ENCODE measurements at places on chromosomes 1 and 21.

DNA sequence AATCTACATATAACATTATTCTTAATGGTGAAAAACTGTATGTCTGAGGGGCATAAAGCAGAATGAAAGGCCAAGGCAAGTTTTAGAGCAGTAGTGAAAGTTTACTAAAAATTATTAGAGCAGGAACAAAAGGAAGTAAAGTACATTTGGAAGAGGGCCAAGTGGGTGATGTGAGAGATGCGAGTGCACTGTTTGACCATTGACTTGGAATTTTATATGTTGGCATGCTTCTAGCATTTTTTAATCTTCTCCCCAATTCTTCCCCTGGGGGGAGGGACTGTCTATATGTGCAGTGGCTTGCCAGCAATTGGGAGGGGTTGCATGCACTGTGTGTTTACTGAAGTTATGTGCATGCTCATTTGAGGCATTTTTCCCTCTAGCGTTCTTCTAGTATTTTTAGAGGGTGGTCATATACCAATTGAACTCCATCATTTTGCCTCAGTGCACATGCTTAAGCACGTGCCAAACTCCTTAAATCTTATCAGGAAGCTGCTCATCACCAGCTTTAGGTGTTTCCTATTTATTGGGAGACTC lies 36.1 kb upstream of the SLC5A9 start:
- DNase-seq, result no peak

DNA sequence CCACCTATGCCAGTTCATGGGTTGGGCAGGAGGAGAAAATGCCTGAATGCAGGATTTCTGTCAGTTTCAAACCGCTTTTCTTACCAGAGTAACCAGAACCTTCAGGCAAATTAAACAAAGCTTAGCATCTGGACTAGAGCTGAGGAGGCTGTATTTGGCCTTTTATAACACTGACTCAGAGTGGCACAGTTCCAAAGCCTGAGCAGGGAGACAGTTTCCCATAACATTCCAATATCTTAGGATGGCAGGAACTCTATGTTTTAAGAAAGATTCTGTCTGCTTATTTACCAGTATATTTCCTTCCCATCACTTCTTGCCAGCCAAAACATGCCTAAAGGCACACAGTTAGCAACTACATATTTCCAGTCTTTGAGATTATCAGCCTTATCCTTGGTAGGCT lies 46.8 kb downstream of the UBR4 start:
- peak; percentile 91 for DNase-seq

GRCh38 chr1:39269791-39270342 lies 65.4 kb downstream of the MACF1 start:
- DNase-seq, result peak; percentile 46

DNA sequence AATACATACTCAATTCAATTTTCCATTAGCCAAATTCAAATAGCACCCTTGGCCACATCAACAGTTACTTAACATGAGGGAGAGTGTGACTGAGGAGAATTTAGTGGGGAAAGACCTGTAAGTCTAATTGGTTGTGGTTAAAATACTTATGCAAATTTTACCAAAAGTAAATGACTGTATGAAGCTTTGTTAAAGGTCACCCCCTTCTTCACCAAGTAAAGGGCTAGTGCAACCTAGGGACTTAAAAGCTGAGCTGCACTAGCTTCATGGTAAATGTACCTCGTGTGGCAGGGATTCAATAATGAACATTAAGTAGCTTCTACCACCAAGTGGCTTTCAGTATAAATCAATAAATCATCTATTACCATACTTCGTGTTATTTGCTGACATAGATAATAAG lies 372.0 kb downstream of the NTNG1 start:
- DNase-seq, result no peak

DNA sequence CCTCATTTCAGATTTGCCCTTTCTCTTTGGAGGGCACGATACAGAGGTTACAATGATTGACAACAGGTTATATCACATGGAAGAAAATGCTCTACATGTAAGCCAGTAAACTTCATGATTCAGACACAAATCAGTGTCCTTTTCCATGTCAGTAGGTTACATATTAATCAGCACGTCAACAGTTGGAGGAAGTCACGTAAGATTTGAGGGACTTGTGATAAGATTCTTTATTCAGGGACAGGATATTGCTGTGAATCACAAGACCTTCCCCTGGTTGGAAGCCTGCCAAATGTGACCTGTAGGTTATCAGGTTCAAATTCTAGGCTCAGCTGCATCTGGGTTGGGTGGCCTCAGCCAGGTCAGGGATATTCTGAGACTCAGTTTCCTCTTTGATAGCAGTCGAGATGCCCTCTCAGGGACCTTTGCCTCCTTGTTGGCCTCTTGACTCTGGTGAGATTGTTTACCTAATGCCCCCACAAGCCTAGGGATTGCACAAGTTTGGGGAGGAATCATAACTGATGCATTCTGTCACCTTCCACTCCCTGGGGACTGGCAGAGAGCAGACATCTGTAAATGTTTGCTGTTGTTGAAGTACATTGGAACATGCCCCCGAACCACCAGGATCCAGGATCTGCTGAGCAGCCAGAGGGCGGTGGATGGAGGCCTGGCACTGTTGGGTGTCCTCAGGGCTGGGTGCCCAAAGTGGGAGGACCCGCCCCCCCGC lies 31.9 kb downstream of the SERINC2 start:
- no peak for DNase-seq

DNA sequence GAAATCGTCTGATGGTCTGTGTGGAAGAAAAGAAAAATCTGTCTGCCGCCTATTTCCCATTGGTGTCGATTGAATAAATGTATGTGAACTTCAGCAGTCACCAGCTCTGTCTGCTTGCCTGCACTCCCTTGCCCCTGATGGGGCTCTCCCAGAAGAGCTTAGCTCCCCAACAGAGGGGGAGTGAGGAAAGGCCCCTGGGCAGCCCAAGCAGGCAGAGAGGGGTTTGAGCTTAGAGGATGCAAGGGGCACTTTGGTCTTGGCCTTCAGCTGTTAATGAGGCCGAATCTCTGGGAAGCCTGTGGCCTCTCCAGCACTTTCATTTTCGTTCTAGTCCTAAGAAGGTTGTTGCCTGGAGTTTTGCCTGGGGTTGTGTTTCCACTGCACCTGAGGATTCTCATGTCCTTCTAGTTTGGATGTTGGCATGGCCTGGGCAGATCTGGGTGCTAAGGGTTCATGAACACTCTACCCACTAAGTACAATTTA lies 2.8 kb downstream of the FOXD2 start:
- no peak for DNase-seq

DNA sequence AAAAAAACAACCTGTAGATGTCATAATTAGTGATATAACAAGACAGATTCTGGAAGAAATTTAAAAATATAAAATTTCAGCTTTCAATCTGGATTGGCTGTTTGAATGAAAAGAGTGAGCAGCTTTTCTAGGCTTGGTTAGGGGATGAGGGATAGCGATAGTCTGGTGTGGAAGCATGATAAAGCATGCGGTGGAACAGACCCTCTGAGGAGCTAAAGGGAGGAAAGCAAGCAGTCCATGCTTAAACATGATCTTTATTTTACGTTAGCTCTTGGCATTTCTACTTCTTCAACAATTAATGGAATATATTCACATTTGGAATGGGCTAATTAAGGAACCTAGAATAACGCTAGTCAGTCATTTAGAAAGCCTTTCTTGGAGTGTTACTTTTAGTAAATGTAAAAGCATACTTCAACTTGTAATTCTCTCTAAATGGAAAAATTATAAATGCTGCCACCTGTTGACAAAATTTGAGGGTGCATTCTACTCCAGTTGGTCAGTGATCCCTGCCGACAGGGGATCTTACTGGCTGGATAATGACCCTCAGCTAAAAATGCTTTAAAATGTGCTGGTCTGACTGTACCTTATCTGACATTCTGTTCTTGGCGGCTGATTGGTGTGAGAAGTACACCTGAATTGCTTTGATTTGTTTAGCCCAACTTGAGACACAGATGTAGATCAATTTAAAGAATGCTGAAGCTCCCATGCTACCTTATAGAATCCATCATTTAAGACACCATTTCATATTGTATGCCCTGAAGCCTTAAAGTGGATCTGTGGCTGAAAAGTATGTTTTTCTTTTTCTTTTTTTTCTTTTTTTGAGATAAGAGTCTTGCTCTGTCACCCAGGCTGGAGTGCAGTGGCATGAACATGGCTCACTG lies 61.2 kb downstream of the AK4 start:
- peak; percentile 57 for DNase-seq

DNA sequence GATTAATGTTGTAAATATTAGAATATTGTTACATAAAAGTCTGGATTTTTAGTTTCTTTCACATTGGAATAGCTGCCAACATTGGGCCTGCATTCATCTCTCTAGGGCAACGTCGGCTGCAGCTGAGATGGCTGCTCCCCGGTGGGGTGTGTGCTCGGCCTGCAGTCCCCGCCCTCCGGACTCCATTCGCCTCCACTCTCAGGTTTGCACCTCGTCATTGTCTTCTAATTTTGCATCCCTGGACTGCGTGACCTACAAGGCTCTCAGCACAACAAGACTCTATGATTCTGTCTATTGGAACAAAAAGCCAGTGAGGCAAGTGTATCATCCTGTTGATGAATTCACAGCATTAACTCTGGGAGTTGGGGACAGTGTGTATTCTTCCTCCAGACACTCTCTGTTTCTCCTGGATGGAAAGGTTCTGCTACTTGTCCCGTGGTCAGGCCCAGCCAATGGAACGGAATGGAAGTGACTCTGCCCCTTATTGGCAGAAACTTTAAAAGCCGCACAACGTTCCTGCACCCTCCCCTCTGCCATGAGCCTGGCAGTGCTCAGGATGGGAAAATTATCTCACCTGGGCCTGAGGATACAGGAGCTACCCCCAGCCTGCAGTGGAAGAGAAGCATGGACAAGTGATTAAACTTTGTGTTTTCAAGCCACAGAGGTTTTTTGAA lies 105.0 kb upstream of the SAMD11 start:
- no peak for DNase-seq

DNA sequence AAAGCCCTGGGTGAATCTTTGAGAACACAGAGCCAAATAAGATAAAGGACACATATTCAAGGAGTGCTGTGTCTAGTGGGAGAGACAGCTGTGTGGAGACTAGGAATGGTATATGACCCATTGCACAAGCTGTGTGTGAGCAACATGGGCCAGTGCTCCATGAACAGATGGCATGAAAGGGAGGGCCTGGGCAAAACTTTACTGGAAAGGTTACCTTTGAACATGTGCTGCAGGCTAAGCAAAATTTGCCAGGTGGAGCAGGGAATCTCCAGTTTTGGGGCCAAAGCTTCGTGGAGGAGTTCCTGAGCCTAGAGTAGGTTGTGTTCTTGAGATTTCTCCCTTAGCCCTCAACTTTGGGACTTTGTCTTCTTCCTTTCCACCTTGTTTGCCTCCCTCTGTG lies 446.1 kb upstream of the PROX1 start:
- no peak for DNase-seq

- DNase-seq, result no peak
Observed at GRCh38 chr1:7373251-7373650, 397.8 kb upstream of the VAMP3 start.

DNA sequence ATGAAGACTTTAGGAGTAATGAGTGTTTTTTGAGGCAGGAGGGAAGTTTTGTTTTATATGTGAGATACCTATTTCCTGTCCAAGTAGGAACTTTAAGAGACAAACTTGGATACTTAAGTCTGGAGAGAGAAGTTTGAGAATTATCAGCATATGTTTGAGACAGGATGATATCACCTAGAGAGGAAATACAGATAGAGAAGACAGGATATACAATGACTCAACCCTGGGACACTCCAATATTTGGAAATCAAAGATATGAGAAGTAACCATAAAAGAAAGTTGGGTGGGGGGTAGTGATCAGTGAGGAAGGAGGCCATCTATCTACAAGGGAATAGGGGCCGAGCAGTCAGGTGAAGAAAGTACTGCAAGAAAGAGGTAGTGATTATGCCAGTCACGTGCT lies 6.5 kb downstream of the LCE7A start:
- no peak for DNase-seq

- DNase-seq, result peak; percentile 22
Observed at GRCh38 chr1:164765992-164766720, 207.2 kb downstream of the PBX1 start.

GRCh38 chr1:37473431-37474045 lies 842 bp upstream of the ZC3H12A start:
- peak; percentile 29 for DNase-seq

GRCh38 chr1:28815533-28816185 lies 3.7 kb downstream of the OPRD1 start:
- no peak for DNase-seq

DNA sequence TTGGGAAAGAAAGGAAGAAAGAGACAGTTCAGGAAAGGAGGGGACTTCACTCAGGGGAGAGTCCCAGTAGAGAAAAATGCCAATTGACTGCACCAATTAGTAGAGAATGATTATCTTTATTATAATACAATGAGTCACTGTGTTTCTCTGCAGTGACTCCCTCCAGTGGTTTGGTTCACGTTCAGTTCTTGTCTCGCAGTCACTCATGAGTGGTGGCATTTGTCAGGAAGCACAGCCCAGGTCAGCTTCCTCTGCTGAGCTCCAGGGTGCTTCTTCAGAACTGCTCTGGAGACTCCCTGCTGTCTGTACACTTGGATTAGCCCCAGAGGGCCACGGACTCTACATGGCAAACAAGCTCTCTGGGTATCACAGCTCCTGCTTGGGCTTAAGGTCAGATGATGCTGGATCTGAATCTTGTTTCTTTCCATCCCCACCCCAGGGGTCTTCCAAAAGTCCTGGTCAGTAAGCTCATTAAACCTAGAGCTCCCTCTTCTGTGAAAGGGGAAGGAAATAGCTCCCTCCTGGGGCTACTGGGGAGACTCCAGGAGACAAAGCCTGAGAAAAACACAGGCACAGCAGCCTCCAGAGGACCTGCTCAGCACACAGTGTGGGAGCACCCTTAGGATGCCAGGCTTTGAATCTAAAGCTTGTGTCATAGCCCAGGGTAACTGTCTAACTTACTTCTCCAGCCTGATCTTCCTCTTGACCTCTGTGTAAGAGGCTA lies 619.0 kb downstream of the AJAP1 start:
- DNase-seq, result no peak

DNA sequence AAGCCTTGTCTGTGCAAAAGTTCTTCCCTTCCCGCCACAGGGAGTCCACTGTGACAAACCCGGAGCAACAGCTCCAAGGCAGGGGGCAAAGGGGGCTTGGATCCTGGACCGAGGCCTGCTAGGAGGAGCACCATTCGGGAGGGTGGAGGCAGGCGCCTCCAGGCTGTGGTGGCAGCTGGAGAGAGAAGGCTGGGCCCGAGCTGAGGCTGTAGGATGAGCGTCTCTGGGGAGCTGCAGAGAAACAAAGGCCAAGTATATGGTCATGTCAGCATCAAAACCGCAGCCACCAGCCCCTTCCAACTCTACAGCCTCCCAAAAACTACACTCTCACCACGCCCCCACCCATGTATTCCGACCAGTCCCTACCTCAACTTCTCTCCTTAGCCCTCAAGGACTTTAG lies 579 bp downstream of the SH3BP5L start:
- DNase-seq, result no peak
